Cortex of kidney (tissue), 1 donor: ENCODE measurements at places on chromosomes 12 and 14.

- DNase-seq, result no peak
These were observed 188.9 kb downstream of the SLC41A2 start for GRCh38 chr12:104769144-104769561.

DNA sequence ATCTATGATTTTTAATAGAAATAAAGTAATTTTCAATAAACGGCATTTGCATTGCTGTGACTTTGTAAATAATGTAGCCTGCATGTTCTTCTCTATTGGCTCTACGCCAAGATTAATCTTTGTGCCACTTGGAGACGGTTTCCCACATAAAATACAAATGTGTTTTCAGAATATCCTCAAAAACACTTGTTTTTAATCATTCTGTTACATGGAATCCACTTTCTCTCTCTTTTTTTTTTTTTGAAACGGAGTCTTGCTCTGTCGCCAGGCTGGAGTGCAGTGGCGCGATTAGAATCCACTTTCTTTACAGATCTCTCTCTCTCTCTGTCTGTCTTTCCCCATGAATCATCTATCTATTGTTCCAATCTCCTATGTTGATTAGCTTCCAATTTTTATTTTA, 22.8 kb upstream of the SSPN start:
- DNase-seq, result no peak

GRCh38 chr12:115044073-115044472, 360.1 kb upstream of the TBX3 start:
- no peak for DNase-seq

DNA sequence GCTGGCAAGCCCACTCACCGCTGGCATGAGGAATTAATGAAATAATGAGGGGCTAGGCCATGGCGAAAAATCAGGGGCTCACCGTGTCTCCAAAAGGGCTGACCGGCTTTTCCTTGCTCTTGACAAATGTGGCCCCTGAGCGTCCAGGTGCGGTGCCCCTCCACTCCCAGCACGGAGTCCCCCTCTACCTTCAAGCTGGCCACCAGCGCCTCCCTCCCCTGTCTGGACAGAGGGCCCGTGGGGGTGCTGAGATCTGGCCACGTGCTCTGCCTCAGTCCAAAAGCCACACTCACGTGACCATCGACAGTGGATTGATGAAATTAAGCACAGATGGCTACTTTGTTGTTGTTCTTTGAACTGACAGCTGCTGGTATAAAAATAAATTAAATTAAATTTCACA, 78.8 kb upstream of the BCL11B start:
- DNase-seq, result no peak

DNA sequence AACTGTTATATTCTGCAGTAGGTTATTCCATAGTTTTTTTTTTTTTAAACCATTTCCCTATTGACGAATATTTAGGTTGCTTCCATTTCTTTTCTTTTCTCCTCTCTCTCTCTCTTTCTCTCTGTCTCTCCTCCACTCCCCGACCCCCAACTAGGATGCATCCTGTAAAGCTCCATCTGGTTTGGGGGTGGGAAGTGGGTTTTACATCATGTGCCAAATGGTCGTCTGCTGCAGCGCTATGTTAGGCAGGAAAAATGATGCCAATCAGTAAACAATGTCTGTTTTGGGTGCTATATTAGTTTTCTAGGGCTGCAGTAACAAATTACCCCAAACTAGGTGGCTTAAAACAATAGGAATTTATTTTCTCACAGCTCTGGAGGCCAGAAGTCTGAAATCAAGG, 465.0 kb downstream of the AACS start:
- no peak for DNase-seq

- DNase-seq, result no peak
These were observed 685.3 kb downstream of the TRHDE start for GRCh38 chr12:72957454-72957853.

- DNase-seq, result no peak
These were observed 105.1 kb downstream of the RMST start for GRCh38 chr12:97567619-97568110.
